Esophagus mucosa (tissue), 1 donor: ENCODE measurements at places on chromosomes 6 and 20.

DNA sequence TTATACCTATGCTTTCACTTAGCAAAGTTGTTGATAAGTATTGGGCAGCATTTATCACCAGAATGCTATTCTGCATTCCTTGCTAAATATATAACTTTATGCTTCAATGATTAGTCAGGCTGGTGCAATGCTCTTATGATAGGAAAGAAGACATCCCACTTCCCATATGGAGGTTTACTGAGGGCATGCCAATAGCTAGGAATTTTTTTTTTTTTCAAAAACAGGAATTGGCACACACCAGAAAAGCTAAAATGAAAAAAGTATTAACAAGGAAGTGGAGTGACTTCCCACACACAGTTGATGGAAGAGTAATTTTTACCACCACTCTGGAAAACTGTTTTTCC is 90.8 kb downstream of the FRK start:
- no peak for ATAC-seq

DNA sequence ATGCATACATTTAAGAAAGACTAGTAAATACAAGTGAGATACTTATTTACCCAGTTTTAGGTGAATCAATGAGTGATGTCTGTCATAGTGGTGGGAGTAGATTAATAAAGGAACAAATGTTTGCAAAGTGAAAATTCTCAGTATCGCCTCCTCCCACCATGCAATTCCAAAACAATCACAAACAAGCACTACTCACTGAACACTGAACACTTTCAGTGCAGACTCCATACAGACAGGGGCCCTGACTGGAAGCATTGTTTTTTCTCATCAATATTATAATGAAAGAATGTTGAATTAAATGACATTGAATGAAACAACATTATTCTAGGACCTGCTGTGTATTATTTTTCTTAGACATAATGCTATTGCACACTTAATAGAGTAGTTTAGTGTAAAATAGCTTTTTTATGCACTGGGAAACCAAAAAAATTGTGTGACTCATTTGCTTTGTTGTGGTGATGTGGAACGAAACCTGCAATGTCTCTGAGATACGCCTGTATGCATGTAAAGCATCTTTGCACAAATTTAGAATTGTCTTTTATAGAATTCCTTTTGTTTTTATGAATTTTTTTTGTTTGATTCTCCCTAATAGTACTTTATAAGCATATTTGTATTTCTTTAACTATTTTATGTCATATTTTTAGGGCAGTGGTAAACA is 317.5 kb downstream of the UTRN start:
- ATAC-seq = no peak

DNA sequence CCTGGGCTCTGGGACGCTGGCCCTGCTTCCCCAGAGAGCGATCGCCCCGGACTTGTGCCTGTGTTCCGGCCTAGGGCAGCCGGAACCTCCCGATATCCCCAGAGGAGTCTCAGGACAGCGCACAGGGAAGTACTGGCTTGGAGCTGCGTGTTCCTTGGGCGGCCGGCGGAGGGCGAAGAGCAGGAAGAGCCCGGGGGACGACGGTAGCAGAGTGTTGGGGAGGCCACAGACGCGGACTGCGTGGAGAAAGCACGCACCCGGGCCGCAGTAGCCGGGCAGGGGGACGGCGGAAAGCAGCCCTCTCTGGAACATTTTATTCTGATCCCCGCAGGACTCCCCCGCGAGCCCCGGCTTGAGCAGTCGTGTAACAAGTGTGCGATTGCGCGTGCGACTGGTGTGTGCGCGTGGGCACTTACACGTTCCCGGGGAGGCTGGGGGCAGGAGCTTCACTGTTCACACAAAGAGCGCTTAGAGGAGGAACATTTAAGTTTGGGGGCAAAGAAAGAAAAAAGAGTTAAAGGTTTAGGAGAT is 36.1 kb downstream of the NCR2 start:
- peak; percentile 36 for ATAC-seq

DNA sequence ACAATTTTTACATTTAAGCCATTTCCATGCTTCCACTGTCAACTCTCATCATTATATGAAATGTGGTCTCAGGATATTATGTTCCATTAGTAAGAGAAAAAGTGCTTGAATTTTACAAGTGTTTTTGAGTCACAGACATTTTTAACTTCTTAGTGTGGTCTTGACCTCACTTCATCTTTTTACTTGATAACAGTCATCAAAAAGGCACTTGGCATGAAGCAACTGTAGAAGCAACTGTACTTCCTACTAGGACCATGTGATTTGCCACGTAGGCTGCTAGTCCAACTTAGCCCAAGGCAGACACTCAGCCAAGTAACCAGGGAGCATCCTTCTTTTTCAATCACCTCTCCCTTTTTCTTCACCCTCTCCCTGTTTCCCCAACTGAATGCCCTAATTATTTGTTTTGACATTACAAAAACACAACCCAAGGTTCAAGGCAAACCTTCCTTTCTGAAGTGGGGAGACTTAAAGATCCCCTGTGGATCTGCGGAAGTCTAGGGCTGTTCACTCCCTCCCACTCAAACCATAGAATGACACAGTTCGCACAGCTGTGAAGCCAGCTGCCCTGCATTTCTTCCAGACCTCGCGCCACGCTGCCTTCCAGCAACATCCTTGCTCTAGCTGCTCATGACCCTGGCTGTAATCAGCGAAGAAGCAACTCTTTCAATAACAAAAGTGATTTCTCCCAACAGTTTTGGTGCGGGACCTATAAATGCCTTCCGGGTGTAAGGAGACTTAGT is 45.0 kb downstream of the PHACTR1 start:
- ATAC-seq = no peak

- peak; percentile 80 for ATAC-seq
These were observed 22.6 kb upstream of the HLA-DQB2 start for GRCh38 chr6:32785781-32786533.

GRCh38 chr6:16635810-16636602 is 125.3 kb downstream of the ATXN1 start:
- peak; percentile 56 for ATAC-seq

GRCh38 chr6:33431880-33432541 is 12.1 kb downstream of the SYNGAP1 start:
- ATAC-seq = no peak

DNA sequence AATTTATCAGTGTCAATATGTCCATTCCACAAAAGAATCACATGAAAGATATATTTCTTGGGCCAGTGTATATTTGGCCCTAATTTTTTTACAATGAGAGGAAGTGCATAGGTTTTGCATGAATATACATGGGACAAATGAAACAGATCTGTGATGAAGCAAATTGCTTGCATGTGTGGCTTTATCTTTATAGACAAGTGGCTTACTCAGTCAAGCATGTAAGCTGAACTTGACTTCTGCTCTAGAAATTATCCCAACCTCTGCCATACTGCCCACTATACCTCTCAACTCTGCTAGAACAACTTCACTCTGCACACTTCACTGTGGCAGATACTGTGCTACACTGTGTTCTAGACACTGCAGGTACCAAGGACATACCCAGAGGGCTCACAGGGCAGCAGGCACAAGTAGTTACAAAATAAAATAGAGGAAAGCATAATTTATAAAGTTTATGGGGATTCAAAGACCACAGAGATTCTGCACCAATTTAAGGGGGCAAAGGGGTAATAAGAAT is 349.2 kb upstream of the HSF2 start:
- ATAC-seq = no peak

GRCh38 chr6:52588087-52588709 is 11.3 kb upstream of the TRAM2 start:
- no peak for ATAC-seq

GRCh38 chr6:125872259-125872921 is 81.6 kb downstream of the NCOA7 start:
- no peak for ATAC-seq

- no peak for ATAC-seq
These were observed 711.3 kb upstream of the GJE1 start for GRCh38 chr6:141421378-141421777.

DNA sequence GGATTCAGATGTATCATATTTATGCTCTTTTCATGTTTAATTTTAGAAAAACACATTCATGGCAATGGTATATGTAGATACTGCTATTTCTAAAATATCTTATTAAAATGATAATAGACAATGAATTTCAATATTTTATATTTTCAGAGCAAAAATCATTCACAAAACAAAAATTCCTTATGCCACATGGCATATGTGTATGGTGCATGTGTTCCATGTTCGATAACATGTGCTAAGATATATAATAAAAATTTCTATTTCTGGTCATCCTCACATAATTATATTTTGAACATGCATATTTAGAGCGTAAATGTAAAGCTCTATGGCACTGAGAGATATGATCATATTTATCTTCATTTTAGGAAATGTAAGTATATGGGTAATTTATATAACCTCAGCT is 606.2 kb upstream of the AGPAT4 start:
- no peak for ATAC-seq

DNA sequence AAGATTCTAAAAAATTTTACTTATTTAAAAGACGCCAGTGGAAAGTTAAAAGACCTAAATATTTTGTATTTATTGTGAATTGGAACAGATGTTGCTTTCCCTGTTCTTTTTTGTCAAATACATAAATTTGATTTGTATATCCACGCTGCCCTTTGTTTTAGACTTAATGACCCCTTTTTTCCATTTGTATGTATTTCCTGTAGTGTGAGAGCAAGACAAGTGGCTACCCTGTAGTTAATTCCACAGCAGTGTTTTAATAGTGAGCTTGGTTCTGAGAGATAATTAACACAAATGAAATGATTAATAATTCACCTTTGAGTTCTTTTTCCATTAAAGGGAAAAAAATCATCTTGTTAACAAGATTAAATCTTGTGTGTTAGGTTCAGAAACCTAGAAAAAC is 16.6 kb downstream of the SH3BGRL2 start:
- no peak for ATAC-seq

GRCh38 chr20:10631126-10631525 is 42.7 kb downstream of the JAG1 start:
- ATAC-seq = no peak
